NCI-H510A (cell line): ENCODE measurements at places on chromosomes 1 and 21.

DNA sequence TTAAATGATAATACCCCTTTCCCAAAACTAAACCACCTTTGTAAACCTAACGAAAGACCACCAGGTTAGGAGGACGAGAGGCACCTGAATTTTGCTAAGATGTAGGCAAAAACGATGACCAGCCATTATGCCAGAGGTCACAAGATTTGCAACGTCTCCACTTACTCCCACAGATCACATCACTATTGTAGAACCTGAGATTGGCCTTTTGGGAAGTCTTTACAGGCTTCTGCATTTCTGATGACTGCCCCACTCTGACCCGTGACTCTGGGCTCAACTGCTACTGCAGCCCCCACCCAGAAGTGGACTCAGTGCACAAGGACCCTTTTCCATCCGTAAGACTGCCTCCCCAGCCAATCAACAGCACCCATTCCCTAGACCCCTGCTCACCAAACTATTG is 36.4 kb upstream of the COL6A2 start:
- DNase-seq, result no peak

DNA sequence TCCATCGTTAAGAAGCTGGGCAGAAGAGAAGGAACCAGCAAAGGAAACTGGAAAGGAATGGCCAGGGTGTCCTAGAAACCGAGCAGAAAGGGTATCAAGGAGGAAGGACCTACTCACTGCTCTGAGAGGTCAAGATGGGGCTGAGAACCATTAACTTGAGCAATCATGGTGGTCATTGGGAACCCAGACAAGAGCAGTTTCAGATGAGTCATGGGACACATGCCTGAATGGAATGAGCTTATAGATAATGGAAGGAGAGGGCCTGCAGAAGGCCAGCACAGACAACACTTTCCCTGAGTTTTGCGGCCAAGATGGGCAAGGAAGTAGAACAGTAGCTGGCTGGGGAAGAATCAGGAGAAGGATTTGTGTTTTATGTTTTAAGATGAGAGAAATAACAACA is 383.2 kb downstream of the KIF26B start:
- no peak for DNase-seq

GRCh38 chr1:59915516-59915915 is 11.1 kb downstream of the CYP2J2 start:
- DNase-seq, result no peak

GRCh38 chr1:54601730-54602129 is 21.6 kb downstream of the FAM151A start:
- DNase-seq, result no peak

DNA sequence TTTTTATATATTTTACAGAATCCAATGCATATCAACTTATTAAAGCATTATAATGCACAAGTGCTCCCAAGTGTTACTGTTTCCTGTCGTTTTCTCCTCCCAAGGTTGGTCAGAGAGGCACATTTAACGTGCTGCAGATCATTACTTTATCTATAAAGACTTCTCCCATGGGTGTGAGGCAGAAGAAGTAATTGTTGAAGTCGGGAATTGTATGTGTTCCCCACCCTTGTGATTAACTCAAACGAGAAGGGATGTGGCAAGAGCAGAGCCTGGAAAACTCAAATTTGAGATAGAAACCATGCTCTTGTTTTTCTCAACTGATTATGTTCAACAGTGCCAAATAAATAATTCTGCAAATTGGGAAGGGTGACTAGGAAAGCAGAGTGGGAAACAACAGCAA is 412.5 kb upstream of the ADAMTS5 start:
- DNase-seq, result no peak

DNA sequence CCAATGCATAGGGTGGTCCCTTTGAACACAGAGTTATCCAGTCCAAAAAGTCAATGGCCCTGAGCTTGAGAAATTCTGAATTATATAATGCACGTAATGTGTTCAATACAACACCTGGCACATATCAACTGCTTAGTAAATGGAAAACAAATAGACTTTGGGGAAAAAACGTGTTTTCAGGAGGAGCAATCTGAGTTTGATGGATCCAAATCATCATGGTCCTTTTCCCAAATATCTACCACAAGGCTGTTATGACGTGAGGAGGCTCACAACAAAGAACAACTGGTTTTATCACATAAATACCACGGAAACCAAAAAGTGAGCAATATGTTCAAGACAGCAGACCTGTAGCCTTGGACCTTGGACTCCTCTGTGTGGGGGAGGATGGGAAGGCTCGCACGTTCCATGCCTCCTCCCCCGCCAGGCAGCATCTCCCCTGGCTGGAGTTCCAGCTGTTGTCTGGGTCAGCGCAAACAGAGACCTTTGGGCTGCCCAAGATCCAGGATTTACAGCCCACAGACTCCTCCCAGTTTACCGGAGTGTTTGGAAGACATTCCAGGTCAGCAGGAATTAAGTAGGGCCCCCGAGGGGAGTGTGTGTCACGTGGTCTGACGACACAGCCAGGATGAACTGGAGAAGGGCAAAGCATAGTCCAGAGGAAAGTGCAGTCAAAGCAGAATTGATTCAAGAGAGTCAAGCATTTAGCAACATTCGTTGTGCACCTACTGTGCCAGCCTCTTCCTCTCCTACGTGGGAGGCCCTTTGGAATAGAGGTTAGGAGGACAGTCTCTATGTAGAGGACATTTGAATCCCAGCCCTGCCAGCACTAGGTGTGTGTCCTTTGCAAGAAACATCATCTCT is 32.2 kb upstream of the MED18 start:
- peak; percentile 23 for DNase-seq

DNA sequence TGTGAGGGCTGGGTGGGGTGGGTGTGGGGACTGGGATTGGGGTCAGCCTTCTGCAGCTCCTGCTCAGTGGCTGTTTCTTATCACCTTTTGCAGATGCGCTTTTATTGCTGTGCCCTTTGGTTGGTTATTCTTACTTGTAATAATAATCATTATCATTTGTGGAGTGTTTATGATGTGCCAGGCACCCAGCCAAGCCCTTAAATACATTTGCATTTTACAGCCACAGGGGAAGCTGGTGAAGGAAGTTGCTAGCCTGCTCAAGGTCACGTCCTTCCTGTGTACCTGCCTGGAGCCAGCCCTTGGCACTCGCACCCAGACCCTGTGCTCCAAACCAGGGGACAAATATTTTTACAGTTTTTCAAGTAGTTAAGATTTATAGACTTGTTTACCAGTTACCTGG is 144.0 kb downstream of the PGBD5 start:
- no peak for DNase-seq

- DNase-seq, result no peak
These were observed 8.4 kb upstream of the CDC14A start for GRCh38 chr1:100343897-100344296.

DNA sequence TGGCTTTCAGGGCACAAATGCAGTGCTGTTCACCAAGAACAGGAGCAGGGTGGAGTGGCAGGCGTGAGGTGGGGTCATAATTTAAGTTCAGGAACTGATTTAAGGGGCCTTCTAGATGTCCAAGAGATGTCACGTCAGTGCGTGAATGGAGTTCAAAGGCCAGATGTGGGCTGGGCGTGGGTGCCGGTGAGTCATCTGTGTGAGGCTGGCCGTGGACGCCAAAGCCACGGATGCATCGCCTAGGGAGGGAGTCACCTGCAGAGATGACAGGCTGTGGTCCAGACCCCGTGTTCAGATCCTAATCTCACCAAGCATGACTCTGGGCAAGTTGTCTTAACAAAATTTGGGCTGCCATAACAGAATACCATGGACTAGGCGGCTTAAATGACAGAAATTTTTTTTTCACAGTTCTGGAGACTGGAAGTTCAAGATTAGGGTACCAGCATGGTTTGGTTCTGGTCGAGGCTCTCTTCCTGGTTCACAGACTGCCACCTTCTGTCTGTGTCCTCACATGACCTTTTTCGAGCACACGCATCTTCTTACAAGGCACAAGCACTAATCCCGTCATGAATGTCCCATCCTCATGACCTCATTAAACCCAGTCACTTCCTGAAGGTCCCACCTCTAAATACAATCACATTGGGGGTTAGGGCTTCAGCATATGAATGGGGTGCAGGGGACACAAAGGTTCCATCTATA is 109.6 kb downstream of the PRDM2 start:
- DNase-seq, result no peak
